Left ventricle myocardium inferior (tissue), 1 donor: ENCODE measurements at places on chromosomes 3 and 15.

DNA sequence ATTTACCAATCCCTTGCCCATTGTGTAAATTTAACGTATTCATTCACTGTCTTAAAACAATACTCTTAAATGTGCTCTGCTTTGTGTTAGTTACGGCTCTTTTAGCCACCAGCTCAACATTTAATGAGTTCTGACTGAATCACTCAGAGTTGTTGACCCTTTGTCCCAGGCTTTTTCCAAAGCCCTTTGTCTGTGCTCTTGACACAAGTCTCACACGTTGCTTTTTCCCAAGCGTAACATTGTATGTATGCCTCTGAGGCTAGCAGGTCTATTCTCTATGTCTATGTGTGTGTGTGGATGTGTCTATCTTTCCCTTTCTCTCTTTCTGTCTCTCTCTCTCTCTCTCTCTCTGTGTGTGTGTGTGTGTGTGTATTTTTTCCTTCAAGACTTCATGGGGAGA lies 435.4 kb upstream of the GOLIM4 start:
- DNase-seq = no peak

DNA sequence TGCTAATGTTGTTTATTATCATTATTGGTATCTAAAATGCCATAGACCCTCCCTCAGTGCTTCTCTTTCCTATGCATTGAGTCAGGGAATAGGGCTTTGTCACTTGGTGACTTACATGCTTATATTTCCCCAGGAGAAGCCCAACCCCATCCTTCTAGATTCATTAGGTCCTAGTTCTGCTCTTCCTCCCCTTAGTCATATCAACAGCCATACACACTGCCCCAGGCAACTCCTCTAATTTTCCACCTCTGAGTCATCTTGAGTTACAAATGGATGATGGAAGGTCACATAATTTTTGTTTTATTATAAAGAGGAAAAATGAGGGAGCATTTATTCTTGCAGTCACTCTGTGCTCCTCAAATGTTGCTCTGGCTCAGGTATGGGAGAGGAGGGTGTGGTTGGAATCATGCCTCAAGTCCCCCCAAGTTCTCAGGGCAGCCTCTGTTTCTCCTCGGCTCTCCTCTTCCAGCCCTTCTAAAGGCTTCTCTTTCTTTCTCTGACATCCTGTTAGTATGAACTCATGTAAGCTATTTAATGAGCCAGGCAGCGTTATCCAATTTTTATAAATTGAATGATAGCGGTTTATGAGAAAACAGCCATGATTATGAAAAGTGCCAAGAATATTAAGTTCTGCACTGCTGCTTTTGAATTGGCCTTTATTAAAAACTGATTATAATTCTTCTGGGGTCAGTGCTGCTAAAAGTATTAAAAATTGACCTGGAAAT lies 45.6 kb upstream of the FSTL1 start:
- no peak for DNase-seq

- no peak for DNase-seq
Measured at GRCh38 chr3:21989341-21990042, 238.5 kb upstream of the ZNF385D start.

- no peak for DNase-seq
Measured at GRCh38 chr3:194212161-194212844, 76.4 kb downstream of the HES1 start.

- no peak for DNase-seq
Measured at GRCh38 chr3:133745981-133746711, at the start of gene TF. Gene TF, plus strand, starts transcription at chr3:133746393. Its CDS starts 48 bp downstream, at chr3:133746441.
